Stimulated activated CD4-positive, alpha-beta T cell treated with anti-CD3 and anti-CD28 coated beads, Interleukin-12 subunit alpha, Interleukin-12 subunit beta, amount 100 ng/mL, for 24 hours (primary cell): ENCODE measurements at places on chromosomes 11 and 22.

- no peak for DNase-seq
Observed at GRCh38 chr22:19037282-19038163, 84.7 kb downstream of the DGCR2 start.

- DNase-seq, result no peak
Observed at GRCh38 chr22:47379037-47379436, 616.6 kb downstream of the TBC1D22A start.

GRCh38 chr11:108733479-108734116 is 68.7 kb downstream of the DDX10 start:
- DNase-seq, result no peak

- no peak for DNase-seq
Observed at GRCh38 chr11:121383716-121384115, 68.4 kb upstream of the SORL1 start.

DNA sequence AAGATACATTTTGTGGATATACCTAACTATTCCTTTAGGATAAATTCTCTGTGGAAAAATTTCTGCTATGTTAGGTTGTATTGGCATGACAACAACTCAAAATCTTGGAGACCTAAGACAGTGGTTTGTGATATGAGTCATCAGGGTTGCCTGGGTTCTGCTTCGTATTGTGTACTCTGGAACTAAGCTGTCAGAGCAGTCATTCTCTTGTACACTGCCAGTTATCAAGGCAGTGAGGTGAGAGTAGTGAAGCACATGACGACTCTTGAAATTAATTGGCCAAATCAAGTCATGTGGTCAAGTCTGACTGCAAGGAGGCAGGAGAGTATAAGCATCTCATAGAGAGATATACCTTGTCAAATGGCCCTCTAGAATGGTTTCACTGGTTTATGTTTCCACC is 104.4 kb downstream of the FANCF start:
- no peak for DNase-seq

DNA sequence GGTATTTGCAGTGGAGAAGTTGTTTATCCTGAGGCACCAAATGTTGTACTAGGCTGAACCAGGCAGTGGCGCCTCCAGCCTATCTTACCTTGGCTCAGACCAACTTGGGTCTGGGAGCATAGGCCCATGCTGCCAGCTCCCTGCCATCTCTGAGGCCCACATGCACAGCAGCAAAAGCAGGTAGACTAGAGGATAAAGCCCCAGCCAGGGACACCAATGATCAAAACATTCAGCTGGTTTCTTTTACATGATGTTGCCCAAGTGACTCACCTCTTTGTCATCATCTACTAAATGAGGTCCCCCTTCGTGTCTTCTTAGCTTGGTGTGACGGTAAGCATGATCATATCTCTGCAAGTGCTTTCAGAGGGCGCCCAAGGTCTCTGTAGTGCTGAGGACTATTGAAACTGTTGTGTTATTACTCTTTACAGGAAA is 112.1 kb upstream of the DRD2 start:
- DNase-seq, result no peak

DNA sequence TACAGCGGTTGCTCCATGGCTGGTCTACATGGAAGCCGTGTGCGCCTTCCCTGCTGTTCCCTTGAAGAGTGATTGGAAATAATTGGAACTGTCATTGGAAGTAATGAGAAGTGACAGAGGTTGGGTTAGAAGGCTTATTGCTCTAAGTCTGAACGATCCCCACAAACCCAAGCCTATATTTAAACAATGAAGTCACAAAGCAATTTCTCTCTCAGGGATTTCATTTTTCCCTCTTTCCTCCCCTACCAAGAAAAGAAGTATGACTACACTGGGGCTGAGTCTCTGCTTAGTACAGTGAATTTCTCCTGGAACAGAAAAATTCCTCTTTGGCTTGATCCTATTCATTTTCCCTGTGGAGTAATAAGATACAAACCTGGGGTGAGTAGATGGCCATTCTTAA is 7.8 kb downstream of the CLMP start:
- DNase-seq, result no peak

DNA sequence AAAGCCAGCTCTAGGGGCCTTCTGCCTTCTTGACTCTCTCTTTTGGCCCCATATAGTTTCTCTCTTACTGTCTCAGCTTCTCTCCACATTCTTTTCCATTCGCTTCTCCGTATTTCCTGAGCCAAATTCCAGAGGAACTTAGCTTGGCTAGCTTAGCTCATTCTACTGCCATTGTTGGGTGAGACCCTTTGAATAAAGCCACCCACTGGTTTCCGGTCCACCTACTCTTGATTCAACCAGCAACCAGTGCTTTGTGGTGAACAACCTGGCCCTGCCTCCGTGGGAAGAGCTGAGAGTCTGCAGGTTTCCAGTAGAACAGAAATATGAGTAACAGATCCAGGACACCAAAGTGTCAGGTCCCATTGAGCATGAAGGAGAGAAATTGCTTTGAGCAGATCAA is 81.3 kb upstream of the ARHGAP20 start:
- DNase-seq, result no peak
